ENCODE measurements at places on chromosomes 3 and 15.

DNA sequence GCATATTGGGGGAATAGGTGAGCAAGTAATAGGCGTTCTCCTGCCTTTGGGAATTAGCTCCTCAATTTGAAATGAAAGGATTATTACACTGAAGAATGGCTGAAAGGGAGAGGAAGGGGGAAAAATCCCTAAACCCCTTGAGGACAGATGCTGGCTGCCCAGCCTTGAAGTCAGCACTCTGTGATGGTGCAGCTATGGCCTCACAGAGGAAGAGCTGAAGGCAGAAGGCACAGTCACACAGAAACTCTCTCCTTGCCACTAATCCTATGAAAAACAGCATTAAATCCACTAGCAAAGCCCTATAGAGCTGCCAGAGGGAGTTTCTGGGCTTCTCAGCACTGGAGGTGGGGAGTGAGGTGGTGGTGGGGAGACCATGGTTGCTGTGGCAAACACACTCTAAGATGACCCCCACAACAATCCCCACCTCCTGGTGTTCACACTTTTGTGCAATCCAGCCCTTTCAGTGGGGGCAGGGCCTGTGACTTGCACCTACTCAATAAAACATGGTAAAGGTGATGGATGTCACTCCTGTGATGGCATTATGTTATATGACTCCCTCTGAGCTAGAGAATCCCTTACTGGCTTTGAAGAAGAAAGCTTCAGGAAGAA lies 101.2 kb downstream of the RFTN1 start:
- DNase-seq = no peak

- no peak for DNase-seq
Observed at GRCh38 chr3:187994221-187995042, 159.5 kb upstream of the LPP start.

DNA sequence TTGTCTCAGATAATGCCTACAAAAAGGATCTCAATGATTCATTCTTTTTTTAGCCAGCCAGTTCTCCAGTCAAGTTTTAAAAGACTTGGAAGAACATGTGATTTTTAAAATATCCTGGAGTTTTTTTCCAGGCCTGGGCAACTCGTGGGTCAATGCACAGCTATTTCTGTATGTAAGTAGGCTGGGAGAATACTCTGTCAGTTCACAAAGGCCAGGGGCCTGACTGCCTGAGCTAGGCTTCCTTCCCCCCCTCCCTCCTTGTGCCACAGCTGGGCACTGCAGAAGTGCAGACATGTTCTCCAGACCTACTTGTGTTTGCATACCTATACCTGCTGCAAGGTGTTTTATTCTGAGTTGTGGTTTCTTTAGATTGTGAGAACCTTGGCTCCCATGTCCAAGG lies 43.7 kb downstream of the CTDSPL start:
- DNase-seq = no peak

DNA sequence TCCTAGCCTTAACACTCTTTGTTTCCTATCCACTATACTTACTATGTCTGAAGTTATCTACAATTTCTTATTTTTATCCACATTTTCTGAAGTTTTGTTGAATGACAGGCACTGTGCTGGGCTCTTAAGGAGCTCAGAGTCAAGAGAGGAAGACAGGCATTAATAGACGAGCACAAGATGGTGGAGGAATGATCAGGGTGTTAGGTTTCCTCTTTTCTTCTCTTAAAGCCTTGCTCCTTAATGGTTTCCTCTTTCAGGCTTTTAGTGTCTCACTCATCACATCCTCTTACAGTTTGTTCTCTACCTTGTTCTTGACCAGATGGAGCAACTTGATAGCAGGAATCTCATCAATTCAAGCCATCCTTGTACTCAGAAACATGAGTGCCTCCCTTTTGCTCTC lies 52.9 kb upstream of the BCL6 start:
- no peak for DNase-seq

- no peak for DNase-seq
Observed at GRCh38 chr3:178381971-178382448, 154.2 kb upstream of the KCNMB2 start.

DNA sequence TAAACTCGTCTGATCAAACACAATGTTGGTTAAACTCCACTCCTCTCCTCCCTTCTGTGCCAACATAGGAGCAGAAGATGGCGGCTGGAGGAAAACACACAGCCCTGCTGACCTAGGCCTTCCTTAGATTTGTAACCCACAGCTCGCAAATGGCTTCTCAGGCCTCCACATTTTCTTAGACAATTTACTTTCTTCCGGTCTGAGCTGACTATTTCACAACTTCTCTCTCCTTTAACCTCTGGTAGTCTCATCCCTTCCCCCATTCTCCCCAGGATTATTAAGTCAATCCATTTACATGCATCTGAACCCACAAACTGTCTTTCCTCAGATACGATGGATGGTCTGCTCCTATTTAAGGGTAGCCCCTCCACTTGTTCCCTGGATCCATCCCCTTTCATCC lies 25.7 kb upstream of the ULK4 start:
- DNase-seq = no peak

DNA sequence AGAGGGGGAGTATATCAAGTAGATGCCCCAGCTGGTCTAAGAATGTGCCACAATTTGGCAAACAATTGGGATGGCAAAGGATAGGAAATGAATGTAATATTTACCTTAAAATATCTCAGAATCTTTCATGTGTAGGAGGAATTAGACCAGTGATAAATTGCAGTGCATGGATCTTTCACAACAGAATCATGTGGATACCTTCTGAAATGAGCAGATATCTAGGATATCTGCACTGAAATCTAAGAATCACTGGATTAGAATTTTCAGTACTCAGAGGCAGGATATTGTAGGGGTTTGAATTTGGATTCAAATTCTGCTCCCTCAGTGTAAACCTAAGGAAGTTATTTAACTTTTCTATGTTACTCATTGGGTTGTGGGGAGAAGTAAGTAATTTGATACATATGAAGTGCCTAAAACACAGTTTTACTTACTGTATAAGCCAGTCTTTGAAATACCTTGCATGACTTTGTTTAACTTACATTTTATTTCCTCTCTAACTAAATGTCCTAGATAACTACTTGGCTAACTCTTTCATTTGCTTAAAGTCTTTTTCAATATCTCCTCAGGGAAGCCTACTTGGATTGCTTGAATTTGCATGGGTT lies 8.8 kb downstream of the IL1RAP start:
- no peak for DNase-seq

DNA sequence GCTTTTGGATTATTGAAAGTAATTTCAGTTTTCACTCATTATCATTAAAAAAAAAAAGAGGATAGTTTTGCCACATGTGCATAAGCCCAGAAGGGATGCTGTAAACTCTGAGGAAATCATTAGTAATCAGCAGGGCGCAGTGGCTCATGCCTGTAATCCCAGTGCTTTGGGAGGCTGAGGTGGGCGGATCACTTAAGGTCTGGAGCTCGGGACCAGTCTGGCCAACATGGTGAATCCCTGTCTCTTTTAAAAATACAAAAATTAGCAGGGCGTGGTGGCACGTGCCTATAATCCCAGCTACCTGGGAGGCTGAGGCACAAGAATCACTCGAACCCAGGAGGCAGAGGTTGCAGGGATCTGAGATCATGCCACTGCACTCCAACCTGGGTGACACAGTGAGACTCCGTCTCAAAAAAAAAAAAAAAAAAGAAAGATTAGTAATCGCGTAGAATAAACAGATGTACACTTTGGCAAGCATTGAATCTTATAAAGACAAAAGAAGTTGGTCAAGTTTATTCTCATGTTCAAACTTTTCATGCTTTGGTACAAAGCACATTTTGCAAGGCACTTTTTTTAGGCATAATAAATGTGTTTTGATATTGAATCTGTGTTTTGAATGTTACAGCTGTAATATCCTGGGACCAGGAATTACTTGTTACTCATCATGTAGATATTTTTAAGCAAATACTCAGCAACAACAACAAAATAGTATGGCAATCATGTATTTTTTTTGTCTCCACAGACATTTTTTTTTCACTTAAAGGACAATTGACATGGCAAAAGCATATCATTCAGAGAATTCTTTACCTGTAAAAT lies 93.2 kb upstream of the AGTR1 start:
- no peak for DNase-seq

Data from activated T-helper 9 cell treated with anti-CD3 and anti-CD28 coated beads, Interleukin-2, amount 50 U/mL, for 16 hours (primary cell).